Naive thymus-derived CD4-positive, alpha-beta T cell (primary cell): ENCODE measurements at places on chromosomes 5 and 9. TPM values are rescaled to one million over a fixed set of nuclear protein-coding genes. Genes with fewer than 3 reads are reported as not detected.

DNA sequence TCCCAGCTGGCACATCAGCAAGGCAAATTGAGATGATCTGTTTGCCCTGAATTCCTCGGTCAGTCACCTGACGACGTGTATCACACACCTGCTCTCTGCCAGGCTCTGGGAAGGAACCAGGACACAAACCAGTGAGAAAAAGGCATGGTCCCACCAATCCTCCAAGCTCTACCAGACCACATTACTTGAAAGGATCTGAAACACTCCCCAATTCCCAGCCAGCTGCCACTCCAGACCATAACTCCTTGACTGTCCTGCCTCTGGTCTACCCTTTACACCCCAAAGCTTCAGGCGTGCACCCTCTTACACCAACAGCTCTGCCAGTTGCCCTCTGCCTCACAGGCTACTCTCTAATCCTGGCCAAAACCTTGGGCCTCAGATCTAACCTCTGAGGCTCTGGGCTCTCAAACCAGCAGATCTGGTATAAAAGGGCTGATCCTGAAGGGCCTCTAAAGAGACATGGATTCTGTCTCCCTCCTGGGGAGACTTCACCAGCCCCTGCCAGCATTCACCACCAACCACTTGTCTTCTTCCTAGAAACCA is 6.8 kb downstream of the MGAT1 start:
- no peak for DNase-seq

DNA sequence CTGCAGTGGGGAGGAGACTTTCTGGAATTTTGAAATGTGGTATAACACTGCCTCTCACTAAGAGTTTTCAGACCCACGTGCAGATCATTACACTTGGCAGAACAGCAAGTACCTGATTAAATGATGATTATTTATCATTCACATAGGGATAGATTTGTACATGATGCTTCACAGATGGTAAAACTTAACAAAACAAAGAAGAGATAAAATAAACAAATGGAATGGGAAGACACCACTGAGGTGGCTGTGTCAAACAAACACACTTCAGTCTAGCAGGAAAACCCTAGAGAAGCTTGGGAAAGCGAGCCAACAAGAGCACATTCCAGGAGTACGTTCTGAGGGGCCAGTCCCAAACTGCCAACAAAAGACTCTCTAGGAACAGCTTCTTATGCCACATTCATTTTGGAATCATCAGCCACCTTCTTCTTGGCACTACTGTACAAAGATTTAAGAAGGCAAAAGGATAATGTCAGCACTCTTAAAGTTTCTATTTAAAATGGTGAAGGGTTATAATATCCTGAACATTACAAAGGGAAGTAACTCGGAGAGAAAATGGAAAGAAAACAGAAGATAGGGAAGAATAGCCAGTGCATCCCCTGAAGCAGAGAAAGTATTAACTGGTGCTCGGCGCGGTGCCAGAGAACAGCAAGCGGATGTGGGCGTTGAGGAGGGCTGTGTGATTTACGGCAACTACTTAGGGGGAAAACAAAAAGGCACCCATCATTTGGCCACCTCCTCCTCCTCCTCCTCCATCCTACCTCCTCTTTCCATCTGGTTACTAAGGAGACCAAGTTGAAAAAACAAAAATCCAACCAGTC is 1.6 kb downstream of the MED27 start:
- DNase-seq = peak; percentile 8

DNA sequence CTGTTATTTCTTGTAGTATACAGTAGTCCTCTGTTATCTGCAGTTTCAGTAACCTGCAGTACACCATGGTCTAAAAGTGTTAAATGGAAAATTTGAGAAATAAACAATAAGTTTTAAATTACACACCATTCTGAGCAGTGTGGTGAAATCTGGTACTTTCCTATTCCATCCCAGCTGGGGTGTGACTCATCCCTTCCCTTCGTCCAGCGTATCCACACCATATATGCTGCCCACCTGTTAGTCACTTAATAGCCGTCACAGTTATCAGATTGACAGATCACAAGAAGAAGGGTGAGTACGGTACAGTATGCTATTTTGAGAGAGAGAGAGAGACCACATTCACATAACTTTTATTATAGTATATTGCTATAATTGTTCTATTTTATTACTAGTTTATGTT is 28.9 kb downstream of the FAM151B start:
- DNase-seq = no peak

DNA sequence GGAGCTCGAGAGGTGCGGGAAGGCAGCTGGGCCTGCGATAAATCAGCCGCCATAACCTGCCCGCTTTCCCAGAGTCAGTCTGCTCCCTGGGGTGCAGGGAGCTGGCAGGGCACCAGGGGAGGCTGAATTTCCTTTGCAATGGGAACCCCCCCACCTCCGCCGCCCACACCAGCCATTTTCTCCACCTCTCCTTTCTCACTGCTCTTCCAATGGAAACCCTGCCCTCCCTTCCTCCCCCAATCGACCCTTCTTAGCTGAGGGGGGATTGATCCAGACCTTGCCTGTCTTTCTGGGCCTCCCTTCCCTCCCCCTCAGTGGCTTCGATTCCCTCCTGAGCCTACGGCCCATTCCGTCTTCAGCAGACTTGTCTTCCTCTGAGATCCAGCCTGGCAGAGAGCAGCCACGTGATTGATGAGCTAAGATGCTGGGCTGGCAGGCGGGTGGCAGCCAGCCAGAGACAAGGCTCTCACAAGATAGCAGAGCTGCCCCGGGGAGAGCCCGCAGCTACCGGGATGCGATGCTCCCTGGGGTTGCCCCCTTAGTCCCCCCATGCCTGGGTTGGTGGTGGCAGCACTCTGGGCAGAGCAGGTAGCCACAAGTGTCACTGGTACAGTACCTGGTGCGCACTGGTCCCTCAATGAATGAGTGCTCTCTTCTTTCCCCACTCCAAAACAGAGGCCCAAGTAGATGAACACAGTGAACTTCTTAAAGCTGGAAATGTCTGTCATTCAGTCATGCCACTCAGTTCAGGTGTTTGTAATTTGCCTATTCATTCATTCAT is 53.7 kb upstream of the FABP6 start:
- DNase-seq = no peak

DNA sequence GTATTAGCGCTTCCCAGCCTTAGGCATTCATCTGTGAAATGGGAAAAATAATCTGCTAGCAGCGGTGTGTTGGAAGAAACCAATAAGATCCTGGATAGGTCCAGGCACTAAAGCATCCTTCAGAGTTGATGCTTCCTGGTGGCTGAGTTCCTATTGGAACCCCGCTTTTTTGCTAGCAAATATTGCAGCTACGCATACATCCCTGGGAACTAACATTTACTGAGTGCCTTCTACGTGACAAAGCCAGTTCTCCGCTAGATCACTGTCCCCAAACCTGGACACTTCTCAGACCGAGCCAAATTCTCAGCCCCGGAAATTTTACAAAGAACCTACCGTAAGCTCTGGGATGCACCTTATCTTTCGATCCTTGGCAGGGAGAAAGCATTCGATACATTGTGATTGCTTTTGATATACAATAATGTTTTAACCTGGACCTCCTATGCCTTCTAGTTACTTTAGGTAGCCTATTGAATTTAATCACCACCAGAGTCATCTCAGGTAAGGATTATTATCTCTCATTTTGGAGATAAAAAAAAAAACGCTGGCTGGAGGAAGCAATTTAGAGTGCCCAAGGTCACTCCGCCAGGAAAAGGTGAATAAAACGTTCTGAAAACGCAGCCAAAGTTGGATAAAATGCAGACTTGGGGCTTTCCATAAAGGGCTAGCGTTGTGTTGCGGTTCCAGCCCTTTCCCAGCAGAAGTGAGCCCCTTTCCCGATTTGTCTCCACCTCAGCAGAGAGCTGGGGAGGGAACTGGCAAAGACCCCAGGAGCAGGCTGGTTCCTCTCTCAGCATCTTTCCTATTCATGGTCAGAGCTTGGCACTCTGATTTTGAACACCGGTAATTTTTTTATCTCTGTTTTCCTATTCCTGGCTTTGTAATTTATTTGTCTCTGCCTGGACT is 2.6 kb upstream of the MSX2 start:
- DNase-seq = no peak

DNA sequence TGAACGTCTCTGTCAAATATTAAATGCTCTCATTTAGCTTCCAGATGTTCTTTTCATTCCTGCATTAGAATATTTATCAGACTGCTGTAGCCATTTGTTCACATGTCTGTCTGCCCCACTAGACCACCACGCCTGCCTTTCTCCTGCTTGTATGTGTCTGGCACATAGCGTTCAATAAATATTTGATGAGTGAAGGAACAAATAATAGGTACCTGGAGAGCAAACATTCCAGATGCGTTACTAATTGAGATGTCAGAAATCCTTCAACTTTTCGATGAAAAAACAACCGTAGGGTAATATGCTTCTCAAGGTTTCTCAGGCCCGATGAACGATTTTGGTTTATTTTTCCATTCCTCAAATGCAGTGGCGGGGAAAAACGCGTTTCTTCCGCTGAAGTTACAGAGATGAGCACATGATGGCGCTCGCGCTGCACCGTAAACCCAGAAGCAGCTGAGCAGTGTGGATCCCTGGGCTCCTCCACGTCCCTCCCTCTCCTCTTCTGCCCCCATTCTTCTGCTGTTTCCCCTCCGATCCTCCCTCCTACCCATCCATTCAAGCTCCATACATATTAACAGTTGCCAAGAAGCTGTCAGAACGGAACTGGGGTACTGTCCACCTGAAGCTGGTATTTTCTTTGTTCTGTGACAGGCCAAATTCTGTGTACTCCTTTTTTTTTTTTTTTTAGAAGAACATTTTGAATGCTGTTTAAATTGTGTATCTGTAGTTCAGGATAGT is 245.4 kb downstream of the MPDZ start:
- no peak for DNase-seq

DNA sequence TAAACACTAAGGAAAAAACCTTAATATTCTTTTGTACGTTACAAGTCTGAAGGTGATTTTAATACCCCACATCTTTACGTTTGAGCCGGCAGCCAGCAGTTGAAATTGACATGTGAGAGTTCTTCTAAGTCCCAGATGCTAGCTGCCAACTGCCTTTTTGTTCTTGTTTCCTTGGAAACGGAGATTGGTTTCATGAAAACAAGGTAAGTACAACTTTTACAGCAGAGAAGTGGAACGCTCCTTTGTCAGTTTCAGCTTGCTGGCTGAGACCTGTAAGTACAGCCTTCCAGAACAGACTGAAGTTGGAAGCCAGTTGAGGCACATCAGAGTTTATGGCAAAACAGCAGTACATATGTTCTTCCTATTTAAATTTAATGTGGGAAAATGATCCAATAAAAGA is 1018.4 kb upstream of the ARRDC3 start:
- no peak for DNase-seq

DNA sequence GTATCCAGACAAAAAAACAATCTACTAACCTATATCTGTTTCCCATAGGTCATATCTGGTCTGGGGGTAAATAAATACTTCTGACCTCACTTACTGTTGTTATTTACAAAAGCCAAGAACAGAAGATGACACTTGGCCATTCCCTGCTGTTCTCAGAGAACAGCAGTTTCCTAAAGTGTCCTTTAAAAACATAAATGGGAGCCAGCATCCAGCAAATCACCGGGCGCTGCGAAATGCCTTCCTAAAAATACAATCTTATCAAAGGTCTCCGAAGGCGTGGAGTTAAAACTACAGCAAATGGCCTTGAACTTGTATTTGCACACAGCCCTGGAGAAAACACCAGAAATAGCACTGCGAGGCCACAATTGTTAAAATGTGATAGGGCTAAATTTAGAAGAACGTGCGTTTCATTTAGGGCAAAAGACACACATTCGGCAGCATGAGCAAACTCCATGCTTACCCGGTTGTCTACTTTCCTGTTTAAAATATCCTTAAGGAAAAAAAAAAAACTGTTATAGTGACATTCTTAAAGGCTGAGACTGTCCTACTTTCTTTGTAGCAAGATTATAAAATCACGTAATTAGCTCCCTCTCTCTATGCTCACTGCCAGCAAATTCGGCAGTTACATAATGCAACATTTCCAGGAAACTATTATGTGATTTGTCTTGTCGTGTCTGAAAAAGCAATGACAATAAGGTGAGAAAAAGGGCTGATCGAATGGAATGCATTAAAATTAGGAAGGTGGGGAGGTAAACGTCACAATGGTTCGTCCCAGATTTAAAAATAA is 1.5 kb downstream of the NFIL3 start:
- no peak for DNase-seq

DNA sequence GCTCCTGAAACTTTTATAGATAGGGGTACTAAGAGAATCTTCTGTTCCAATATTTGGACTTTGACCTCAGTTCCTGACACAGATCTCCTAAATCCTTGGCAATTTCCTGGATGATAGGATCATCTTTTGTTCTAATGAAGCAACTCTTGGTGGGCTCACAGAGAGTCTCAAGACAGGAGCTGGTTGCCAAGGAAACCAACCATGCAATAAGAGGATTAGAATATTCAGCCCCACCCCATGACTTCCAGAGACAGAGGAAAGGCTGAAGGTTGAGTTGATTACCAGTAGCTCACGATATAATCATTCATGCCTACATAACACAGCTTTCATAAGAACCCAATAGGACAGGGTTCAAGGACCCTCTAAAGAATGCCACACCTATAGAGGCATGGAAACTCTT is 2050.2 kb upstream of the CDH6 start:
- no peak for DNase-seq

DNA sequence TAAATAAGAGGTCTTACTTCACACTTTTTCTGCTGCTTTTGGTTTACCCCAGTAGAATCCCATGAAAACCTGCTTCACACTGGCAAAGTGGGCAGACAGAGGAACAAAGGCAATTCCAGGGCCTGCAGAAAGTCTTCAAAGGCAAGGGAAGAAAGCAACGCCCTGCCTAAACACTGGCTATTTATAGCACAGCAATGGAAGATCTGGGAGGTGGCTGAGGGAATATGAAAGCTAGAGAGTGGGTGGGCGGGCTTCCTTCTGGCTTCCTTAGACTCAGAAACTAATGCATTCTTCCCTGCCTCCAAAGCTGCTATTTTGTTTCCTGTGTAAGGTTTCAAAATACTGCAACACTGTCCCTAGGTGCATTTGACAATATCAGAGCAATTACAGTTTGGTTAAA is 46.8 kb downstream of the ELAVL2 start:
- no peak for DNase-seq

- DNase-seq = peak; percentile 20
Measured at GRCh38 chr9:19976226-19976625, 187.4 kb upstream of the SLC24A2 start.

DNA sequence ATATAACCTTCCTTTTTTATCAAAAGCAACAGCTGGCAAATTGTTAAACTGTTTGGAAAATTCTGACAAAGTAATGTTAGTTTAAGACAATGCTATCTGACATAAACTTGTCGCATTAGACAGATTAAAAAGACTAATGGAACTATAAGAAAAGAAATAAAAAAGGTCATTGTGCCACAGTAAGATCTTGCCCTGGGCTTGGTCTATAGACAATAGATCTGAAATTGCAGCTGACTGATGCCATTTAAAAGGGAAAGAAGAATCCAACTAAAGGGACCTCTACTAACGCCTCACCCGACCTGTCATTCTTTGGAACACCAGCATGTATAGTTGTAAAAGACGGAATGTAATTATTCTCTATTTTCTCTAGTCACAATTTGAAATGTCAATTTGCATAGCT is 644.4 kb upstream of the GRAMD2B start:
- DNase-seq = no peak

IFNA5 gene
- not detected in 2 replicates for total RNA-seq

SHOC1 gene
- not detected for total RNA-seq

ASPN gene
- total RNA-seq = not detected

PCA3 gene
- not detected in 2 replicates for total RNA-seq

SPINK13 gene
- total RNA-seq = not detected

INPP5E gene
- total RNA-seq = 17.9 TPM

IRGM gene
- total RNA-seq = 1.1 TPM
